Activated T-cell treated with anti-CD3 and anti-CD28 coated beads for 1 hour (primary cell): ENCODE measurements at places on chromosomes 3 and 15.

DNA sequence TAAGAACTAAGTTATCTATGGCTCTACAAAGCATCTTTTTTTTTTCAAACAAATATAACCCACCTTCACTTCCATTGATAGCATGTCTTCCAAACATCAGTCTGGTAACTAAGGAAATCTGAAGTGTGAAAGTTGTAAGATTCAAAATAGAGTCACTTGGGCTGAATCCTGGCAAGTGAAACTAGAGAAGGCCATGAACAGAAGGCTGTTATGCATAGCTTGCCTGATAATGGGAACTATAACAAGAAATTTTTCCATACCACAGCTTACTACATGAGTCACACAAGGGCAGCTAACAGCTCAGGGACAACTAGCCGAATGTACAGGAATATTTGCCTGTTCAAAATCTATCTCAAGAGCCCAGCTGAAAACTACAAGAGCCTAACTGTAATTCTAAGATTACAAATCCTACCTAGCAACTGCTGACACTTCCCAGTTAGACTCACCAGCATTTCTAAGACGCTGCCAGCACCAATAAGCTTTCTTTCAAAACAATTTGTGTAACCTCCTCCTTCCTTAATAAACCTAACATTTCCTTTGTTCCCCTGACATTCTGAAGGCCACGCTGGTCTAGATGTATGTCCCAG is 1066.5 kb downstream of the PLOD2 start:
- no peak for DNase-seq

DNA sequence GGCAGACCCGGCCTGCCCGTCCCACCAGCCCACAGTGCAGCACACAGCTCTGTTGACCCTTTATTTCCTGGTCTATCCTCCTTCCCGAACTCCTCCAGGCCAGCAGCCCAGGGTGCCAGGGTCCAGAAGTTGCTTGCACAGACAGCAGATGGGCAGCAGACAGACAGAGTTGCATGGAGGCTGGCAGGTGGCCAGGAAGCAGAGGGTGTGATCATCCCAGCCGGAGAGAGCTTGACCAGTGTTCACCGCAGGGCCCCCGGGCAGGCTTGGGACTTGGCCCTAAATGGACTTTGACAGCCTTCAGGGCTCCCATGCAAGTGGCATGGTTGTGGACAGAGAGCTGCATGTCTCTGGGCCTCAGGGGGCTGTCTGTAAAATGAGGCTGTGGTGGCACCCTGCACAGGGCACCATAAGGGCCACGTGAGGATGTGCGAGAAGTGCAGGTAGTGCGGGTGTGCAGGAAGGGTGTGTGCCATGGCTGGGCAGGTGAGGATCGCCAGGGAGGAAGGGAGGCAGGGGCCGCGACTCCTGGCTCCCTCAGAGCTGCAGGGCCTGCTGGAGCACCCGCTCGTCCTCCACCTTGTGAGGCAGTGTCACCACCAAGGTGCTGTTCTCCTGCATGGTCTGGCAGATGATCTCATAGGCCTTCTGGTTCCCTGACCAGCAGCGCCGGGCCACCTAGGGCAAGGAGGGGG is 6.3 kb upstream of the ZXDC start:
- no peak for DNase-seq

DNA sequence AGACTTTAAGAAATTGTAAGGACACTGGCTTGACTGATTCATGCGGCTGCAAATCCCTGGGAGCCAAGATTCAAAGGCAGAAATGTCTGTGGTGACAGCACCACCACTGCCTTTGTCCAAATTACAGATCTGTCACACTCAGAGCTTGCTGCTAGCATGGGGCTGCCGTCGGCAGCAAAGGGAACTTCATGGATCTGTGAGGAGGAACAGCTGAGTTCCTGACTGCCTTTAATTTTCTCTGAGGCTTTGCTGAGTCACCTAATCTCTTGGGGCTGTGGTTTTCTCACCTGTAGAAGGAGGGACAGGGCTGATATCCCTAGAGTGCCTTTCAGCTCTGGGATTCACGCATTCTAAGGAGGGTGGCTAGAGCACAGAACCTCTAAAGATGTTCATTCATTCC is 4.1 kb upstream of the PAK6 start:
- DNase-seq = no peak

DNA sequence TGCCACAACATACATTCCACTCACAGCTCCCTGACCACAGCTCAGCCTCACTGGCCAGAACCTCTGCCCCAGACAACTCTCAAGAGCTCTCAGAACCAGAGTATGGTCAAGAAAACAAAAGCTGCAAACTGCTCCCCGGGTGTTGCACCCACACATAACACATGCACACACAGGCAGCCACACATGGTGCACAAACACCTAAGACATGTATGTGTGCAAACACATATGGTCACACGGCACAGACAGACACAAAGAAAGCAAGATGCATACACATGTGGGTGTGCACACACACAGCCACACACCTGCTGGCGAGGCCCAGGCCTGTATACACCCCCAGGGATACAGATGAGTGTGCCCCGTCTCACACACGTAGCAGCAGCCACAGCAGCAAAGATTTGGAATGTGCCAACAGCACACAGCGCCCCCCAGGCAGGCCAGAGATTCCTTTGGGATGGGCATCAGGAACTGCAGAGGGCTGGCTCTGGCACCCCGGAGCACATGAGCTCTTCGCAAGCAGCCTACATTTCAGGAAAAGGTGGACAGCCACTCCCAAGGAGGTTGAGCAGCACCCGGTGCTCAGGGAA is 6.6 kb downstream of the KLF15 start:
- no peak for DNase-seq

- no peak for DNase-seq
These were observed 19.2 kb downstream of the SNX33 start for GRCh38 chr15:75666823-75667501.

DNA sequence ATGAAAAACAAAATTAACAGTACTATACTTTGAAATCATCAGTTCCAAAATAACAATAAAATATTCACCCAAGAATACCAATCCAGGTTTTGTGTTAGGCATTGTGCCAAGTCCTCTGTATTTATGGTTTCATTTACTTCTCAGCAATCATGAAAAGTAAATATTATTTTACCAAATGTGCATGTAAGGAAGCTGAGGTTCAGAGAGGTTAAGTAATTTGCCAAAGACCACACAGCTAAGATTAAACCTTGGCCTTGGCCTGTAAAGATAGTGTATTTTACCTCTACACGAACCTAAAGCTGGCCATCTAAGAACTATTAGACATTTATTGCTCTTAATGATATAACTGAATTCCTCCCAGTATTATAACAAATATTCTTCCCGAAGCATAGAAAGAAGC is 124.4 kb upstream of the SLC2A2 start:
- DNase-seq = no peak

GRCh38 chr3:135229018-135229495 is 434.0 kb downstream of the EPHB1 start:
- no peak for DNase-seq

DNA sequence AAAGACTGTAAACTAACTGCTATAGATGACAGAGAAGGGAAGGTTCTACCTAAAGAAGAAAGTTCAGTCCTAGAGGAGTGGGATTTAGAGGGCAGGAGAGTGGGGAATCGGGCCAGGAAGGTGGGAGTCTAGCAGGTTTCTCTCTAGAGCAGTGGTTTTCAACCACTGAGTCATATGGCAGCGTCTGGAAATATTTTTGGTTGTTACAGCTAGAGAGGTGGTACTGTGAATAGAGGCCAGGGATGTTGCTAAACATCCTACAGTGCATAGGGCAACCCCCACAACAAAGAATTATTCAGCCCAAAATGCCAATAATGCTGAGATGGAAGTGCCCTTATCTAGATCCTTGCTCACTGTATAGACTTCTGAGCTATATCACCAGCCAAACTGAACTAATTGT is 28.7 kb downstream of the ATP1B3 start:
- no peak for DNase-seq
